Renal cortex interstitium (tissue), 15 donors: ENCODE measurements at places on chromosomes 5 and 9. TPM values are rescaled to one million over a fixed set of nuclear protein-coding genes. Genes with fewer than 3 reads are reported as not detected.

DNA sequence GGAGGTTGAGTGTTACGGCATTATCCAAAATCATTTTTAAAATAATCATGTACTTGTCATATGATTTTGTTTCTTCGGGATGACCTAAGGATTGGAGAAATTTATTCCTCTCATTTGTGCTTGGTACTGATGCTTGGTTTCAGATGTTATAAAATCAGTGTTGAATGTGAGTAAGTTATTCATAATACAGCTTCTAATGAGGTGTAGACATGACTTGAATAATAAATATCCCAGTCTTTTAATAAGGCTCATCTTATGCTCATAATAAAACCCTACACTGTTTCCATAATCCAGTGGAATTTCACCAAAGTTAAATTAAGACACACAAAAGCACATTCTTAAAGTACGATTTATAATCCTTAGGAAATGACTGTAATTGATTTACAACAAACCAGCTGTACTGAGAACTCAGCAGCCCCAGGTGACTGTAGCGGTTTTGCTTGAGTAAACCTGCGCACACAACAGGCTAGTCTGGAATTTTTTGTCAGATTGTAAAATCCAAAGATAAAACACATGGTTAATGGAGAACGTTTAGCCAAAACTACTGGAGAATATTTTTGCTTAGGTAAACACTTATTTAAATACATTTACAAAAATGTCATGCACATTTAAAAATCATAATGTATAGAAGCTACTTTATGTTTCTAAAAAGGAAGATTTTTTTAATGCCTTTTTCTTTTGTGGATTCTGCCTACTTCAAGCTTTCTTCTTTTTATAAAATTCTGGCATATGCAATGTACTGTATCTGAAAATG is 609.8 kb upstream of the GRAMD2B start:
- no peak for DNase-seq

- no peak for DNase-seq
These were observed 440 bp downstream of the ANXA2R start for GRCh38 chr5:43039471-43040286.

Gene EXD3
- 12.0 TPM for polyA plus RNA-seq

DNA sequence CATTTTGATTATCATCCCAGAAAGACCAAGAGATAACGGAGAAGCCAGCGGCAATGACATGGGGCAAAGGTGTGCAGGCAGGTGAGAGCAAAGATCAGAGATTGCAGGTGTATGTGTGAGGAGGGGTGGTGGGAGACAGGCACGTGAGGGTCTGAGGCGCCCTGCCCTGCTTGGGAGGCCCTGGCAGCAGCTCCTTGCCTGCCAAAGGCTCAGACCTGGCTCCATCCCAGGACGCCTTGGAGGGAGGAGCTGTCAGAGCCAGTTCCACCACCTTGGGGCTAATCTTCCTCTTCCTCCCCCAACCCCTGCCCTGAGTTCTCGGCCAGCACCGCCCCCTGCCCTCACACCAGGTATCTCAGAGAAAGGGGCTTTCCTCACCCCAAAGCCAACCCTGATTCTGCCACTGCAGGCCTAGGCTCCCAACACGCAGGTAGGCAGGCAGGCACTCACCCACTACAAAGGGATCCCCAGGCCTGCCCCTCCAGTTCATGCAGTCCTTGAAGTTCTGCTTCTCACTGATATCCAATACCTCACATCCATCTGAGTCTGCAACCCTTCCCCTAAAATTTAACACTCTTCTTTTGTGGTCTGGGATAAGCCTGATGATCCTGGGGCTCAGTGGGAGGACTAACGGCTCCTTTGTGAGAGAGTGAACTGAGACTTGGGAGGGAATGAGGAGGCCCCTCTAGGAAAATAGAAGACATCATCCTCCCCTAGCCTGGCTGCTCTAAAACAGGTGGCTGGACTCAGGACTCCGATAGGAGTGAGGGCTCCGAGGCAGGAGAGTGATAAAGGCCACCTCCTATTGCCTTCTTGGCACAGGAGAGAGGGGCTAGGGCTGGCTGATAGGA is 1.8 kb downstream of the AQP3 start:
- no peak for DNase-seq

Gene IFNA2
- not detected for polyA plus RNA-seq

DNA sequence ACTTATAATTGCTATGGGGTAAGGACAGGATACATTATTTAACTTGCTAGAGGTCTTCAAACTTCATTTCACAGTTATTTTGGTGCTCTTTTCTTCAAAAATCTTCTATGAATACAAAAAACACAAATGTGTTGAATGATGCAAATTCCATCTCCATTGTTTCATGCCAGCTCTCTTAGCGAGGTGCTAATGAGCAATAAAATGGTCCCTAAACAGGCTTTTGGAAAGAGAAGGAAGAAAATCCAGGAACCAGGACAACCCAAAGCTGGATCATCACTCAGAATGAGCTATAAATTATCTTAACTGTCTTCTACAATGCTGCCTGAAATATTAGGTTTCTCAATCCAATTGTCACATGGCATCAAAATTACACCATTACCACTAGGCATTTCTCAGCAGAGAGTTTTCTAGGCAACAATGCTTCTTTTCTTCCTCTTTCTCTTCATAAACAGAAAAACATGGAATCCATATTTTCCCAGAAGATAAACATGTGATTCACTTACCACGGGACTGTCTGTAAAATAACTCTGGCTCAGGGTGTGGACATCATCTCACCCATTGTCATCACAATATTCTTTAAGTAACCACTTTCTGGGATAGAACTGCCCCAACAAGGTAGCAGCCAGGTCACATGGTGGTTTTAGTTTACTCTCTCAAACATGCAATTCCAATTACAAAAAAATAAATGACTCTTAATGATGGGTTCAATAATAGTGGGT is 249.4 kb downstream of the NPR3 start:
- DNase-seq: no peak

DNA sequence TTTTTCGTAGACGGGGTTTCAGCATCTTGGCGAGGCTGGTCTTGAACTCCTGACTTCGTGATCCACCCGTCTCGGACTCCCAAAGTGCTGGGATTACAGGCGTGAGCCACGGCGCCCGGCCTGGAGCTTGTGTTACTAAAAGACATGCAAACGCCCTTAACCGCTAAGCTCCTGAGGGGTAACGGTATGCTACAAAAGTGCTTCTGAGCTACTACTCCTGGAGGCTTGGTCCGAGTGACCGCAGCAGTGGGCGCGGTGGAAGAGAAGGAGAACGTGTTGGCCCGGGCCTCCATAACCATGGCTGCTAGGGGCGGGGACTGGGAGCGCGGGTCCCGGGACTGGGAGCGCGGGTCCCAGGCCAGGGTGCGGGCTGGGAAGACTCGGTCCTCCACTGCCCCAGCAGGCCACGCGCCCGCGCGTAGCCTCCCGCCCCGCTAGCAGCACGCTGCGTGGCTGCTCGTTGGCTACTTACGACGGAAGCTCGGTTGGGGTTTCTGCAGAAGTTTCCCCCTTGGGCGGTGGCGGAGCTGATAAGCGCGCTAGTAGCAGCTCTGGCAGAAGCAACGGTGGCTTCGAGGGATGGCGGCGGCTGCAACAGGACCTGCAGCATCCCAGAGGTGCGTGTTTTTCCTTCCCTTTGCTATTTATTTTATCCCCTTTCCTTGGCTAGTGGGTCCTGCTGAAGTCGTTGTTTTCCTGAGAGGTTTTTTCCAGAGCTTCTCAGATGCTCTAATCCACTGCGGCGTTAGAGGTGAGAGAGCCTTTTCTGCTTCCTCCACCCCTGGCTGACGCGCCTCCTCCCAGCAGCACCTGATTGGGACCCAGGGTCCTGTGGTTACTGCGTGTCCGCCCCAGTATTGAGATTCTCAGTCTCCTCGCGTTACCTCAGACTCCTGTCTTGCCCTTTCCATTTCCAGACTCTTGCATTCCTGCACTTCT is 69.2 kb upstream of the CCDC180 start:
- DNase-seq: peak; percentile 57

Gene EIF4E1B
- polyA plus RNA-seq: not detected

Gene ZBTB43
- polyA plus RNA-seq: 15.7 TPM

- DNase-seq: no peak
These were observed 17.7 kb downstream of the ISOC1 start for GRCh38 chr5:129112295-129112694.

GRCh38 chr5:138901716-138902115 is 26.6 kb upstream of the LRRTM2 start:
- DNase-seq: no peak

Gene BASP1
- polyA plus RNA-seq: 74.1 TPM

- DNase-seq: no peak
These were observed 4.9 kb upstream of the MAPK9 start for GRCh38 chr5:180296771-180297170.

Gene C9orf153
- polyA plus RNA-seq: 0.06 TPM

GRCh38 chr9:83538172-83538889 is at the start of gene FRMD3:
TSS of gene FRMD3 (minus strand) at chr9:83538401. CDS start at chr9:83538231, 170 bp downstream.
- DNase-seq: peak; percentile 72

- DNase-seq: no peak
These were observed 13.4 kb upstream of the HABP4 start for GRCh38 chr9:96436456-96437126.

- DNase-seq: no peak
These were observed 31.9 kb upstream of the TBC1D2 start for GRCh38 chr9:98287384-98287783.

GRCh38 chr5:149658299-149658698 is 71.8 kb upstream of the PPARGC1B start:
- DNase-seq: no peak

DNA sequence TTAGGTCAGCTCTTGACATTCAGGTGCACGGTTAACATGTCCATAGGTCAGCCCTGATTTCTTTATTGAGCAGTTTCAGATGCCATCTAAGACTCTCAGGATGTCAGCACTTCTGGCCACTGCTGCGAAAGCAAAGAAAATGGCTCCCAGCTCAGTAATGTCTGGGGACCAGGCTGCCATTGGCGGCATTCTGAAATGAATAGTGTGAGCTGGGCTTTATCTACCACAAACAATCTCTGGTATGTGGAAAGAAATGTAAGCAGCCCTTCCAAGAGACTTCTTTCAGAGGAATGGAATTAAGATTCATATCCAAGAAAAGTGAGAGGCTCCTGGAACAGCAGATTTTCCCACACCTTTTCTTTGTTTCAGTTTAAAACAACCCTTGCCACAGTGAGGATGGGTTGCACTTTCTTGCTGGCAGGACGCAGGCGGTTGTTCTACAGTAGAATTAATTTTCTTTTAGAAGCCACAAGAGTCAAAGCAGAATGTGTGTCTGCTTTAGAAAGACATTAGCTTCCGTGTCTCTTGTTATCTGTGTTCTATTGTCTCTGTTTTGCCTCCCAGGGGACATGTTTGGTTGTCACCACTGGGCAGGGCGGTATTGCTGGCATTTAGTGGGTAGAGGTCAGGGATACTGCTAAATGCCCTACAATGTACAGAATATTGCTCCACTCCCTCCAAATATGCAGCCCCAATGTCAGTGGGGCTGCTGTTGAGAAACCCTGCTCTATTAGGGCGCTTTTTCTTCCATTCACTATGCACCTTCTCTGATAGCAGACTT is 149.9 kb upstream of the ANKH start:
- DNase-seq: no peak

Gene SLC25A2
- polyA plus RNA-seq: 0.35 TPM

DNA sequence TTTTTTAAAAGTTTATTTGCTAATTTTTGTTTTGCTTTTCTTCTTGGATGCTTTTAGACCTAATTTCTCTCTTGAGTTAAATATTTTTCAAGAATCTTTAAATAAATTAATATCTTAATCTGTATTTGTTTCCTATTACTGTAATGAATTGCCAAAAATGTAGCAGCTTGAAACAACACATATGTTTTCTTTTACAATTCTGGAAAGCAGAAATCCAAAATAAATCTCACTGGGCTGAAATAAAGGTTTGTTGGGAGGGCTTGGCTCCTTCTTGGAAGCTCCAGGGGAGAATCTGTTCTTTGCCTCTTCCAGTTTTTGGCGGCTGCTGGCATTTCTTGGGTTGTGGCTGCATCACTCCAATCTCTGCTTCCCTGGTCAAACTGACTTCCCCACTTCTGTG is 658.1 kb upstream of the ARRDC3 start:
- DNase-seq: no peak

GRCh38 chr5:88872971-88873370 is 10.0 kb downstream of the MEF2C start:
- no peak for DNase-seq

GRCh38 chr5:28344836-28345433 is 1306.5 kb upstream of the CDH9 start:
- DNase-seq: no peak

- no peak for DNase-seq
These were observed 25.8 kb upstream of the DAP start for GRCh38 chr5:10786835-10787234.

DNA sequence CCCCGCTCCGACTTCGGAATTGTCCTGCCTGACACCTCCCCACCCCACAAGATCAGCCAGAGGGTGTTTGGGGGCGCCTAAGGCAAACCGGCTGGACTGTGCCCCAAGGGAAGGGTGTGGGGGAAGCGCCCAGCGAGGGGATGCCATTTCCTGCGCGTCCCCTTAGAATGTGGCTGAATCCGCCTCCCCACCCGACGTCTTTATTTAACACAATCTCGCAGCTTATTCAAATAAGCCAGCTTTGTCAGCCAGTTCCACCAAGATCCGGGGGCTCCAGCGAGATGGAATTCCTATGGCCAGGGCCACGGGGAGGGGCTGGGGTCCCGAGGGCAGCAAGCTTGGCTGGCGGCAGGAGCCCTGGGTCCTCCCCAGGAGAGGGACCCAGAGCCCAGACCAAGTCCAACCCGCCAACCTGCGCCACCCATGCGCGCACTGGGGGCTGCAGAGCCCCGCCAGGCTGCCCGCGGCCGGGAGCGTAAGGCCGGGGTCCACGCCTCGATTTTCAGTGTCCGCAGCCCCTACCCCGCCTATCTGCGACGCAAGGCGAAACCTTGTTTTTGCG is 7.4 kb downstream of the IRX4 start:
- DNase-seq: no peak

Gene PPWD1
- polyA plus RNA-seq: 83.2 TPM

DNA sequence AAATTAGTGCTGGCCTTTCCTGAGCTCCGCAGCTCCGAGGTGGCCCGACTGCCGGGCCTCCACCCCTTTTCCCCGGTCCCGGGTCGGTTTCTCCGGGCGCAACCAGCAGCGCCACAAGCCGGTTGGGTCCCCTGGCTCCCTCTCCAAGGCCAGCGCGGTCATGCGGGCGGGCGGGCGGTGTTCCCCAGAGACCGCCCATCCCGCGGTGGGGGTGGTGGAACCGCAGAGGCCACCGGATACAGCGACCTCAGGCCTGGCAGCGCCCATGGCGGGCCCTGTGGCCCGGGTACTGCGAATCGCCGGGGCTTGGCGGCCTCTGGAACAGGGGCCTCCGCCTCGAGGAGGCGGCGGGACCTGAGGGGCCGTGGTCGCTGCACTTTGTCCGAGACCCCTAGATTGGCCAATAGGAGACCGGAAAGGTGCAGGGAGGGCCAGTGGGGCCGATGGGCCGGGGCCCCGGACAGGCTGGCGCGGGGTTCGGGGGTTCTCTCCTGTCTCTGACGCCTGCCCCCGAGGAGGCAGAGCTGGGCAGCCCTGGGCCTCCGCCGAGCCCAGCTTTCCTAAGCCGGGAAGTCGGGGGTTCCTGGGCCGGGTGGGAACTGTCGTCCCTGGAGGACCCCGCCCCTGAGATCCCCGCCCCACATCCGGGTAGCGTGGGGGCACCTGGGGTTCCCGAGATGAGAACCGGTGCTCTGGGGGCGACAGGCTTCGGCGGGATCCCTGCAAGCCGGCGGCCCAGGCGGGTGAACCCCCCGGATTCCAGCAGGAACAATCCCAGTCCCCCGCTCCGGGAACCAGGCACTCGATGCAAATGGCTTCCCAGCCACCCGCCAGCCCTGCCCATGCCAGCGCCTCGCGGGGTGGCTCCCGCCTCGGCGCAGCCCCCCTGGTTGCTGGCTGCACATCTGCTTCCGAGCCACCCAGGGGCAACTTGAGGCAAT is 293.9 kb downstream of the ZSWIM6 start:
- peak; percentile 55 for DNase-seq

Gene NEUROG1
- not detected for polyA plus RNA-seq

Gene FBP1
- polyA plus RNA-seq: 48.4 TPM

- DNase-seq: no peak
These were observed 1676.7 kb upstream of the CDH9 start for GRCh38 chr5:28714907-28715698.
